H9 (cell line): ENCODE measurements at places on chromosomes 13 and 19.
A peak's percentile ranks its signal among the peaks of the same experiment; 100 is the strongest.

GRCh38 chr13:39599842-39600241, 3.2 kb downstream of the LHFPL6 start:
- H3K4me3 ChIP-seq = no peak overlapping the region
- H3K36me3 ChIP-seq = no peaks in the 10 kb centered on the region; the same call in 2 of the 3 replicates
- no peak overlapping the region for H3K27ac ChIP-seq
- DNase-seq = no peak
- H3K4me1 ChIP-seq = peaks cover 2% of the 10 kb centered on the region; the same call in 1 of the 2 replicates

GRCh38 chr13:27578121-27579030, 42.0 kb downstream of the LNX2 start:
- no peak overlapping the region for H3K27ac ChIP-seq
- no peak for DNase-seq
- H3K27me3 ChIP-seq = peaks cover under 1% of the 10 kb centered on the region; the same call in 1 of the 2 replicates
- no peaks in the 10 kb centered on the region for H3K4me1 ChIP-seq
- no peak overlapping the region for H3K4me3 ChIP-seq
- peaks cover 5% of the 10 kb centered on the region for H3K36me3 ChIP-seq

GRCh38 chr13:90615236-90615635, 732.3 kb upstream of the MIR17HG start:
- H3K27ac ChIP-seq = no peak overlapping the region
- no peaks in the 10 kb centered on the region for H3K4me1 ChIP-seq
- no peaks in the 10 kb centered on the region for H3K27me3 ChIP-seq
- DNase-seq = no peak

DNA sequence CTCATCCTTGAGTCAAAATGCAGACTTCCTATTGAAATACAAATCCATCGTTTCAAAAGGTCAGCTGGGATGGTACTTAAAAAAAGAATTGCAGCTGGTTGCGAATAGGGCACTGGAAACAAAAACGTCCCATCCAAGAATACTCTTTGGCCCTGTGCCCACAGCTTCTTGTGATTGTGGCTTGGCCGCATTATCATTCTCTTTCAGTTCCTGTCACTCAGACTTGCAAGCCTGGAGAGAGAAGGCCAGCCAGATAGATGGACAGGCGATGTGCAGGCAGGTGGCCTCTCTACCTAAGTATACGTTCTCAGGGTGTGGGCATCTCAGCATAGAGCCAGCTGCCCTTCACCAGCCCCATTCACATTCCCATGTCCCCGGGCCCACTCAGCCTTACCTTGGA, 208.5 kb upstream of the ZNF536 start:
- no peaks in the 10 kb centered on the region for H3K4me1 ChIP-seq
- H3K4me3 ChIP-seq = no peak overlapping the region
- no peak for DNase-seq
- no peak overlapping the region for H3K27ac ChIP-seq
- H3K27me3 ChIP-seq = no peaks in the 10 kb centered on the region

GRCh38 chr13:109226631-109227030, 559.8 kb downstream of the IRS2 start:
- no peak overlapping the region for H3K27ac ChIP-seq
- no peak for DNase-seq
- H3K4me3 ChIP-seq = no peak overlapping the region
- no peaks in the 10 kb centered on the region for H3K4me1 ChIP-seq
- H3K36me3 ChIP-seq = peaks cover 9% of the 10 kb centered on the region; the same call in 1 of the 2 replicates

- H3K27me3 ChIP-seq = no peaks in the 10 kb centered on the region
- H3K4me3 ChIP-seq = no peak overlapping the region
- no peak for DNase-seq
- no peak overlapping the region for H3K27ac ChIP-seq
- H3K4me1 ChIP-seq = no peaks in the 10 kb centered on the region
Observed at GRCh38 chr13:46489586-46490023, 63.4 kb upstream of the LRCH1 start.

- no peak for DNase-seq
- no peak overlapping the region for H3K4me3 ChIP-seq
- no peaks in the 10 kb centered on the region for H3K4me1 ChIP-seq
- H3K27me3 ChIP-seq = no peaks in the 10 kb centered on the region
- H3K27ac ChIP-seq = no peak overlapping the region
- no peaks in the 10 kb centered on the region for H3K36me3 ChIP-seq
Observed at GRCh38 chr13:44224450-44225149, 149.0 kb upstream of the SERP2 start.

- H3K27me3 ChIP-seq = no peaks in the 10 kb centered on the region
- H3K36me3 ChIP-seq = peaks cover 55% of the 10 kb centered on the region
- H3K27ac ChIP-seq = no peak overlapping the region
- no peak for DNase-seq
- H3K4me1 ChIP-seq = no peaks in the 10 kb centered on the region
- H3K4me3 ChIP-seq = no peak overlapping the region
Observed at GRCh38 chr19:44156475-44156874, 8.4 kb upstream of the ZNF226 start.

DNA sequence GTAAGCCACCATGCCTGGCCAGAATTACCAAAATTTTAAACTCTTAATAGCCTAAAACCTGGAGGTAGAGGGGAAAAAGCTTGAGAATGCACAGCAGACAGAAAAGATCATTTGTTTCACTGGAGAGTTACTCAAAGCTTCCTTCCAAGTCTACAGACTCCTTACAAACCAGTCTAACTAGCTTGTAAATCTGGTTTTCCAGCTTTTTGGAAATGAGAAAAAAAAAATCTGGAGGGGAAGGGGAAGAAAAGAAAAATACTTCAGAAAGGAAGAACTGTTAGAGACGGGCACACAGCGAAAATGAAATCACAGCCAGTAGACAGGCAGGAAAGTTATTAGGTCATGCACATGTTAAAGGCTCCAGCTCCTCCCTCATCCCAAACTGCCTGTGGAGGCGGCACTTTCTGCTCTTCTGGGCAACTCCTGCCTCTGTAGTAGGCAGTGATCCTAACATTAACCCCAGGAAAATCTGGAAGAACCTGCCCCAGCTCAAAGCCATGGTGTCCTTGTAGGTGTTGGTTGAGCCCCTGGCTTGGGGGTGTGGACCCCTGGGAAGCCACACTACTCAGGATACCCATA, 17.3 kb downstream of the PARP4 start:
- H3K4me3 ChIP-seq = no peak overlapping the region
- DNase-seq = no peak
- no peak overlapping the region for H3K27ac ChIP-seq
- no peaks in the 10 kb centered on the region for H3K4me1 ChIP-seq

DNA sequence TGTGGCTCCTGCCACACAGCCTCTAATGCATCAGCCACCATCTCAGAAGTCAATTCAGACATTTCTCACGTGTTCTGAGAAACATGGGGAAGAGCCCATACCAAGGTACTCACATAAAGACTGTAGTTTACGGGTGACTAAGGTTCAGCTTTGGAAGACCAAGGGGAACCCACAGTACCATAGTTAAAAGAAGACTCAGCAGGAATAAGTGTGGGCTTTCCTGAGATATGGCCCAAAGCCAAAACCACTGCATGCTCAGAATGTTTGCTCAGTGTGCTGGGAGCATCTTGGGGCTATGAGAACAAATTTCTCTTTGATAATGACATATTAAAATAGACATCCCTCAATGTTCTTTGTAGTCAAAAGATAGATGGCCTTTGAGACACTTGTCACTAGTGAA, 283.8 kb downstream of the DCT start:
- no peak overlapping the region for H3K4me3 ChIP-seq
- no peaks in the 10 kb centered on the region for H3K27me3 ChIP-seq
- H3K27ac ChIP-seq = no peak overlapping the region
- H3K4me1 ChIP-seq = no peaks in the 10 kb centered on the region

DNA sequence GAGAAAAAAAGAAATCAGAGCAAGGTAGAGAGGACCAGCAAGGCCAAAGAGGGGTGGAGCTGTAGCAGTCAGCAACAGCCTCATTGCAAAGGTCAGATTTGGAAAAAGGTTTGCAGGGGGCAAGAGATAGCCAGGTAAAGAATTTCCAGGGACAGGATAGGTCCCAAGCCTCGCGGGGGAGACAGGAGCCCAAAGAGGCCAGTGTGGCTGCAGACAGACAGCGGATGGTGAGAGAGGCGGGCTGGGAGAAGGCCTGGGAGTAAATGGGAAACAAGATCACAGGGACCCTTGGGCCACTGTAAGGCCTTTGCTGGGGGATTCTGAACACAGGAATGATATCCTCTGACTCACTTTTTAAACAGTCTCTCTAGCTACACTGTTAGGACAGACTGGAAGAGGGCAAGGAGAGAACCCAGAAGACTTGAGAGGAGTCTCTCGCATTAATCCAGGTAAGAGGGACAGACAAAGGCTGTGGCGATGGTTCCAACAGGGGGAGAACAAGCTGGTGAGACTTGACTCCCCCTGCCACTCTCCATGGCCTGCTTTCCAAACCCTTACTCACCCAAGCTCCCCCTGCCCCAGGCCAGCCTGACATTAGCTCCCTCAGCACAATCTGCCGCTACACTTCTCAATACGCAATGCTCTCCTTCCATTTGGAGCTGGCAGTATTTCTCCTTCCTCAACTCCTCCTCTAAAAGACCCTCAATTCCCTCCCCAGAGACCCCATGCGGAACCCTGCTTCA, 31.8 kb downstream of the DOCK9 start:
- no peaks in the 10 kb centered on the region for H3K27me3 ChIP-seq
- no peaks in the 10 kb centered on the region for H3K4me1 ChIP-seq
- H3K4me3 ChIP-seq = no peak overlapping the region
- peaks cover 2% of the 10 kb centered on the region; the same call in 1 of the 3 replicates for H3K36me3 ChIP-seq
- H3K27ac ChIP-seq = no peak overlapping the region

DNA sequence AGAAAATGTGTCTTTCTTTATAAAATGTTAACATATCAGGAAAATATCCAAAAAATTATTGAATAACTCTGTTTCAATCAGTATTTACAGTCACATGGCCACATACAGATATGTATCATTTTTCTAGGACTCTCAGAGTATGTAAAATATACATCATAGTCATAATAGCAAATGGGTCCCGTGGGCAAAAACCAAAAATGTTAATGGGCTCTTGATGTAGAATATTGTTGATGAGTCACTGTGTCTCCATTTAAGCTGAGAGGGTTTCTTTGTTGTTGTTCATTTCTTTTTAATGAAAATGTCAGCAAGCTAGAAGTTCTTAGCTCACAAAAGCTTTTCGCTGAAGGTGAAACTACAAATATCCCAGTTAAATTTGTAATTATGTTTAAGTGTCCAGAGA, 1713.1 kb upstream of the PCDH20 start:
- H3K36me3 ChIP-seq = no peaks in the 10 kb centered on the region
- H3K4me1 ChIP-seq = peaks cover 2% of the 10 kb centered on the region; the same call in 1 of the 2 replicates
- H3K27me3 ChIP-seq = no peaks in the 10 kb centered on the region
- DNase-seq = no peak
- no peak overlapping the region for H3K4me3 ChIP-seq

GRCh38 chr13:44692173-44692713, 116.1 kb upstream of the TSC22D1 start:
- peak; percentile 30 for DNase-seq
- H3K27me3 ChIP-seq = no peaks in the 10 kb centered on the region
- H3K4me3 ChIP-seq = no peak overlapping the region

- peak overlapping the region; percentile 73 for H3K4me3 ChIP-seq
- no peaks in the 10 kb centered on the region; the same call in 1 of the 2 replicates for H3K4me1 ChIP-seq
- H3K27me3 ChIP-seq = peaks cover 10% of the 10 kb centered on the region; the same call in 1 of the 2 replicates
- DNase-seq = no peak
- no peak overlapping the region for H3K27ac ChIP-seq
Observed at GRCh38 chr19:4064149-4064495, 2.6 kb downstream of the ZBTB7A start.

DNA sequence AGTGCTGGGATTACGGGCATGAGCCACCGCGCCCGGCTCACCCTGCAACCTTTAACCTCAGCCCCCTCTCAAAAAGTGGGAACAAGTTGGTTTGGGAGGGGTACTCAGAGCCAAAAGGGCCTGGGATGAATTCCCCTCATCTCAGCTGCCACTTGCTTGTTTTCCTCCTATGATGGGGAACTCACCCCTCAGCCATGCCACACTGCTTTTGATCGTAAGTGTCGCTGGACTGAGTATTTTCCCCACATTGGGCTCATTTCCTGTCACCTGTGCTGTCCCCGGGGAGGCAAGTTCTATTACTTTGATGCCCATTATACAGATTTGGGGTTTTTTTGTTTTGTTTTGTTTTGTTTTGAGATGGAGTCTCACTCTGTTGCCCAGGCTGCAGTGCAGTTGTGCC, 6.5 kb downstream of the R3HDM4 start:
- no peak overlapping the region for H3K4me3 ChIP-seq
- H3K36me3 ChIP-seq = no peaks in the 10 kb centered on the region; the same call in 2 of the 3 replicates
- H3K27me3 ChIP-seq = no peaks in the 10 kb centered on the region
- H3K4me1 ChIP-seq = no peaks in the 10 kb centered on the region

DNA sequence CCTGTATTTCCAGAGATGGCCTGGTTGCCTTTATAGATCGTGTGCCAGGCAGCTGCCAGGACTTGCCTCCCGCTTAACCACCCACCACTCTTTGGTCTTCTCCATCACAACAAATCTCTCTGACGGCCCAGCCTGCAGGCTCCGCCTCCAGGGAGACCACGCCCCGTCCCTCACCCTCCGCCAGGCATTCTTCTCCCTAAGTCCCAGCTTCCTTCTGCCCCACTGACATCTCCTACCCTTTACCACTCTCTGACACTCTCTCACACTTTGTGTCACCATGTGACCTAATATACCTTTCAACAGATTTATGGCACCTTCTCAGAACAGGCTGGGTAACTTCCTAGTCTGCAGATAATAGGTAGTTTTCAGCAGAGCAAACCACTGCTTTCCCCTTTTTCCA, 95.1 kb downstream of the CAB39L start:
- H3K36me3 ChIP-seq = no peaks in the 10 kb centered on the region
- H3K4me3 ChIP-seq = no peak overlapping the region
- H3K27ac ChIP-seq = no peak overlapping the region
- H3K4me1 ChIP-seq = peaks cover 3% of the 10 kb centered on the region; the same call in 1 of the 2 replicates
- H3K27me3 ChIP-seq = no peaks in the 10 kb centered on the region

DNA sequence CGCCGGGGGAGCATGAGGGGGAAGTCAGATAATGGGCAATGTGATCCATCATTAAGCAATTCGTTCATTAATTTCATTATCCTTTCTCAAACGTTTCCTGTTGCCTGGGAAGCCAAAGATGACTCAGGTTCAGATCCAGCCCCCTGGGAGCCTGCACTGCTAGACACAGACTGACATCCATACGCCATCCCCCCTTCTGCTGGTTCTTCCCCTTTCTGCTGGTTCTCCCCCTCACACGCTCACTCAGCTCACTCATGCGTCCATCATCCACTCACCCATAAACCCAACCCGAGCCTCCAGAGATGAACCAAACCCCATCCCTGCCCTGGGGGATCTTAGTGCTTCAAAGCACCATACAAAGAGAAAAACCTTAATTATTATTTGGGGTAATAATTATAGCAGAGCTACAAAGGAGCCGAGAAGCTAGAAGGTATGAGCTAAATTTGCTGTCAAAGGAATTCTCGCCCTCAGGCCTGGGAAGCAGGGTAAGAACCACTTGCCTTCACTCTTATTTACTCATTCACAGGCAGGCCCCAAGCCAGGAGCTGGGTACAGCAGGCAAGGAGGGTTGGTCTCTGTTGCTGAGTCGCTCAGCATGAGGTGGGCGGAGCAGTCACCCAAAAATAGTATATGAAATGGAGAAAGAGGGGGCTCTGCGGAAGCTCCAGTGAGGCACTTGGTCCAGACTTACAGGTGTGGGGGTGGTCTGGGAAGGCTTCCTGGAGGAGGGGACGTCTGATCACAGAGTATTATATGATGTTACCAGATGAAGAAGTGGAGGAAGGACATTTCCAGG, 7.0 kb upstream of the ZNF444 start:
- no peaks in the 10 kb centered on the region for H3K36me3 ChIP-seq
- no peaks in the 10 kb centered on the region for H3K27me3 ChIP-seq
- H3K27ac ChIP-seq = no peak overlapping the region
- H3K4me3 ChIP-seq = no peak overlapping the region

- no peaks in the 10 kb centered on the region for H3K27me3 ChIP-seq
- no peak for DNase-seq
- H3K4me1 ChIP-seq = no peaks in the 10 kb centered on the region
- no peak overlapping the region for H3K4me3 ChIP-seq
Observed at GRCh38 chr19:18029617-18030338, 21.8 kb downstream of the ARRDC2 start.

GRCh38 chr13:102580552-102581169, 16.1 kb upstream of the TPP2 start:
- no peaks in the 10 kb centered on the region for H3K27me3 ChIP-seq
- no peaks in the 10 kb centered on the region for H3K36me3 ChIP-seq
- H3K4me1 ChIP-seq = no peaks in the 10 kb centered on the region
